ENCODE measurements at places on chromosomes 4 and X.
A peak's percentile ranks its signal among the peaks of the same experiment; 100 is the strongest.

- DNase-seq = no peak
Observed at GRCh38 chrX:150155436-150156035, 207.6 kb upstream of the MAMLD1 start.

GRCh38 chr4:59086410-59086809 is 1976.2 kb upstream of the IGFBP7 start:
- DNase-seq = no peak

DNA sequence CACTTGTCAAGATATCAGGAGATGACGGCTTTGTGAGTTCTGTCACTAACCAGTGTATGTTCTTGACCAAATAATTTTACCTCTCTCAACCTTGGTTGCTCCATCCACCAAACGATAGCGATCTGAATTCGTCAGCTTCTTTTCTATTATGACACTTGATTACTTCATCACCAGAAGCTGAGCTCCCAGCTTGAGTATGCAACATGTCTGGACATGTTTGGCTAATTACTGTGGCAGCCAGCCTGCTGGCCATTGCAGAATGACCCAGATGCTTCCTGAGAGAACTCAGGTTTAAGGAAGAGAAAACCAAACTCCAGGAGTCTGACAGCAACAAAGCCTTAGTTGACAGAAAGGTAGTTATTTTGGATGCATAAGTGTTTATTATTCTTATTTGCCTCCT is 46.4 kb upstream of the PARM1 start:
- DNase-seq = no peak

DNA sequence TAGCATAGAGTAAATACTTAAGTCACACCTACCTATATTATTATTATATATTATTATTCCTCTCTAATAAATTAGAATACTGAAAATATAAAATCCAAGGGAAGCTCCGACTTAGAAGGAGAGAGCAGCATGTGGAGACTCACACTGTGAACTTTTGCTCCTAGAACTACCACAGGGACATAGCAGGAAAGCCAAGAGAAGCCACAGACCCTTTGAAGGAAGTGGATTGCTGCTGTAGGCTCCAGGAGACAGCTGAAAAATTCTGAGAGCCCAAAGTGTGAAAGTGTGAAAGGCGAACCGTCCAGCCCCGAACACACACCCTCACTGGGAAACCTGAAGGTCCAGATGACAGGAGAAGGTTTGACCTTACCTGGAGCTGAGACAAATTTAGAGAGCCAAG is 177.0 kb downstream of the FAM13A start:
- DNase-seq = no peak

GRCh38 chrX:19372547-19373331 is 29.0 kb downstream of the PDHA1 start:
- DNase-seq = no peak

DNA sequence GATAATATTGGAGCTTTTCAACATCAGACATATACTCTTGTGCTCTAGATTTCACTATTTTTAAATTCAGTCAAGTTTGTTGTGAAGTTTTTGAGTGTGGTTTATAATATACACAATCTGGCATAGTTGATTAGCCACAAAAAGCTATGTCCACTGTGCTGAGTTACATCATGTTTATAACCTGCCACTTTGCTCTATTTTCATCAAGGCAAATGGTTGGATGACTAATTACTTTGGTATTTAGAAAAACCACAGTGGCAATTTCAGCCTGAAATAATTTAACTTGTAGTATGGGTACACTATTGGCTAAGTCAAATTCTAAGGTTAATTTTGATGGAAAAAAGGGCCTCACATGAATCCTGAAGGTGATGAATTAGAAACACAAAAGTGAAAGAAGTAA is 262.6 kb downstream of the C4orf33 start:
- peak; percentile 63 for DNase-seq

DNA sequence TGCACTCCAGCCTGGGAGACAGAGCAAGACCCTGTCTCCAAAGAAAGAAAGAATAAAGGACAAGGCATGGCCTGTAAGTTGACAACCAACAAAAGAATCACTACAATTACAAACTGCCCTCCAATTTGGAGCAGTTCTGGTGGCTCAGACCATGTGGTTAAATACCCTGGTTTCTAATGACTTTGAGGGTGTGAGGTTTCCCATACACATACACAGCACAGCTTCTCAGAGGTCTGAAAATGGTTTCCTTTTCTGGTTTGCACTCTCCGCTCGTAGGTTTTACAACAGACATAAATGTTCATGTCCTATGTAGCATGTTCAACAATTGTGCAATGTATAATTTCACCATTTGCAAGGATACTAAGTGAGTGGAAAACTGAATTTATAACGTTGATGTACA is 34.2 kb upstream of the MXRA5 start:
- DNase-seq = no peak

GRCh38 chr4:3372933-3373465 is 68.8 kb upstream of the HGFAC start:
- DNase-seq = no peak

DNA sequence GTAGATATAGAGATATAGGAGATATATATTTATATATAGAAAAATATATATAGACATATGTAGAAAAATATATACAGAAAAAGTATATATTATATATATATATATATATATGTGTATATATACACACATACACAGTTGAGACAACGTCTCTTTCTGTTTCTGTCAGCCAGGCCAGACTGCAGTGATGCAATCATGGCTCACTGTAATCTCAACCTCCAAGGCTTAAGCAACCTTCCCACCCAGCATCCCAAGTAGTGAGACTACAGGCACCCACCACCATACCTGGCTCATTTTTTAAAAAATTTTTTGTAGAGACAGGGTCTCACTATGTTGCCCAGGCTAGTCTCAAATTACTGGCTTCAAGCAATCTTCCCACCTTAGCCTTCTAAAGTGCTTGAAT is 426.3 kb downstream of the GPM6A start:
- DNase-seq = no peak

GRCh38 chr4:2248821-2249261 is 6.9 kb upstream of the HAUS3 start:
- no peak for DNase-seq

DNA sequence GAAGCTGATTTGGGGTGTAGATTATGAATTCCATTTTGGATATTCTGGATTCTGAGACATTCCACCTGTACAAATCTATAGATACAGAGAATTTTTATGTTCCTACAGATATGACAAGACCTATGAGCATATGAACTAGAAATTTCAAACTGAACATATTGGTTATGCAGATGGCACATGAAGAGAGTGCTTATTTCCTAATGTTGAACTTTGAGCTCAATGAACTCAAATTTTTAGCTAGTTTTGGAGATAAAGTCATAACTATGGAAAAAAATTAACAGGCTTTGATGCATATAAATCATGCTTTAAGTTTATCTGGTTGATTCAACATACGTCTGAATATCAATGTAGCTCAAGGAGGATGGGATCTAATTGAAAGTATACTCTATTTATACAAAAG is 8.9 kb downstream of the CHIC2 start:
- DNase-seq = no peak

DNA sequence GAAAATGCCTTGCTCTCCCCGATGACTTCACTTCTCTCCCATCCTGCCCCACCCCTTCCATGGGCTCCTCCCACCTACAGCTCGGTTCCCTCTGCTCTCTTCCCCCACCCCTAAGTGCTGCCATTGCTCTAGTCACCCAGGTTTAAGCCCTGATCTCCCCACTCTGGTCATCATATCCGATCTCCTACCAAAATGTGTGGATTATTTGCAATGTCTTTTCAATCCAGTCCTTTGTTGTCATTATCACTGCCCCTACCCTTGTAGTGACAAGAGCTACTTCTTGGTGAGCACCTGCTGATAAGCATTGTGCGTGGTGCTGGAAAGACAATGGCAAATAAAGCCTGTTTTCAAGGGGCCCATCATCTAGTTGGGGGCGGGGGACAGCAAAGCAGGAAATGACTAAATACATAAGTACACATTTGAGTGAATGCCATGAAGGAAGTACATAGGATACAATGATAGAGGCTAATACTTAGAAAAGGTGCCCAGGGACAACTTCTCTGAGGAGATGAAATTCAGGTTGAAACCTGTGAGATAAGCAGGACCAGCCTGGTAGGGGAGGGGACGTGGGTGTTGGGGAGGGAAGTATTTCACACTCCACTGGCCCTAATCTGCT is 63.8 kb downstream of the DLG3 start:
- DNase-seq = no peak

- peak; percentile 88 for DNase-seq
Observed at GRCh38 chrX:87409113-87409841, 108.3 kb upstream of the KLHL4 start.

GRCh38 chr4:83782591-83782990 is 246.7 kb downstream of the GPAT3 start:
- no peak for DNase-seq

Data from retinal pigment epithelial cell (primary cell).